ENCODE measurements at places on chromosomes 2 and 18. TPM values are rescaled to one million over a fixed set of nuclear protein-coding genes. Genes with fewer than 3 reads are reported as not detected.

HADHA gene
- 97.4 TPM for total RNA-seq

SH3RF3 gene
- total RNA-seq = 2.5 TPM

GALNT3 gene
- 8.3 TPM for total RNA-seq

DSG2 gene
- 98.0 TPM for total RNA-seq

G6PC2 gene
- not detected for total RNA-seq

DNA sequence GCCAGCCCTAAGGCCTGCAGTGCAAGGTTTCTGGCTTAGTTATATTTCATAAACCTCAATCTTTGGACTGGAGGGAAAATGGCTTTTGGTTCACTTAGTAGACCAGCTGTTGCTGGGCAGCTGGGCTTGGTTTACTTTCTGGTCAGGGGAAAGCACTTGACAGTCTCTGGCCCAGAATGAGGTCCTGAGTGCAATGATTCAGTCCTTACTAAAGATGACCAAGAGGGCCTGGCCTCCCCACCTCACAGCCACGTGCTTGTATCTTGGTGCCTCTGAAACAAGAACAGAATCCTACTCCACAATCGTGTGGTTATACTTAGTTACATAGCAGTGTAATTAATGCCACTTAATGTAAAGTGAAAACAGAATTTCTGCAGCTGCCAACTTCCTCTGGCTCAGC lies 325.5 kb upstream of the MEIS1 start:
- no peak overlapping the region for H3K27ac ChIP-seq
- no peaks in the 10 kb centered on the region for H3K36me3 ChIP-seq
- H3K4me1 ChIP-seq = peaks cover 46% of the 10 kb centered on the region
- no peak for DNase-seq
- H3K27me3 ChIP-seq = no peaks in the 10 kb centered on the region

GRCh38 chr18:60506190-60506589 lies 133.6 kb upstream of the MC4R start:
- H3K27ac ChIP-seq = no peak overlapping the region
- peaks cover 17% of the 10 kb centered on the region for H3K4me1 ChIP-seq
- no peaks in the 10 kb centered on the region for H3K27me3 ChIP-seq
- H3K36me3 ChIP-seq = no peaks in the 10 kb centered on the region

DNA sequence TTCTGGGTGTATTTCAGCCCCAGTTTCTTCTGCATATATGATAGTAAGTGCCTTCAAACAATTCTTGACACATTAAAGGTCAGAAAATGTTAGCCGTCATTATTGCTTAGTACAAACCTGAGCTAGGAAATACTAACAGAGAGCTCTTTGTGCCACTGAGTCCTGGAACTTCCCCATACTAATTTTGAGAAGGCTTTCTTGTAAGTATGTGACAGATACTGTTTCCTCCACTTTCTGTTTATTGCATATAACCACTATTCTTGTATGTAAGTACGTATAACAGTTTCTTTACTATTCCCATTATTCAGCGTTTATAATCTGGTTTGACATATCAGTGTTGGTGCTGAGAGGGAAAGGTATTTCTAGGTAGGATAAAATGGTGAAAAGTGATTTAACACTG lies 9.8 kb downstream of the PPP1CB start:
- H3K27me3 ChIP-seq = no peaks in the 10 kb centered on the region
- H3K27ac ChIP-seq = no peak overlapping the region
- no peak for DNase-seq
- H3K4me3 ChIP-seq = no peak overlapping the region
- H3K4me1 ChIP-seq = peaks cover 49% of the 10 kb centered on the region
- H3K36me3 ChIP-seq = no peaks in the 10 kb centered on the region

DNA sequence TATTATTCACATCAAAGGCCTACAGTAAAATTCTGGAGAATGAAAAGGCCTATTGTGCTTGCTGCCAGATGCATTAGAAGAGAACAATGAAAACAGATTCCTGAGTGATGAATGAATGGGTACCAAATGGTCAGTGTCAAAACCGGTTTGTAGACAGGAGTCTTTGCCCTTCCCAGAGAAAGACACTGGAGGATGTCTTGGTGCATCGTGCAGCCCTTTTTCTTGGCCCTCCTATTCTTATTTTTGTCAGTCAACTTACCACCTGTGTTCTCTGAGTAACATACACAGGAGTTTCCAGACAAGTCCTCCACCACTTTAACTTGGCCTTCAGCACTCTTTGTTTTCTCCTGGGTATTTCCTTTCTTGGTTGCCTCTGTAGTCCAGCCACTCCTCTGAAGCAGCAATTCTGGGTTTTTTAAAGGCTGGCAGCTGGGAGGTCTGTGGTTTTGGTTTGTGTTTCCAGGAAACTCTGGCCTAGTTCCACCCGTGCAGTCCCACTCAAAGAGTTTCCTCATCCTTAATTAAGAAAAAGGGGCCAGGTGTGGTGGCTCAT lies 29.4 kb downstream of the PSTPIP2 start:
- H3K27ac ChIP-seq = peak overlapping the region; percentile 1
- H3K27me3 ChIP-seq = no peaks in the 10 kb centered on the region
- peaks cover 11% of the 10 kb centered on the region for H3K4me1 ChIP-seq
- H3K36me3 ChIP-seq = peaks cover 8% of the 10 kb centered on the region

DNA sequence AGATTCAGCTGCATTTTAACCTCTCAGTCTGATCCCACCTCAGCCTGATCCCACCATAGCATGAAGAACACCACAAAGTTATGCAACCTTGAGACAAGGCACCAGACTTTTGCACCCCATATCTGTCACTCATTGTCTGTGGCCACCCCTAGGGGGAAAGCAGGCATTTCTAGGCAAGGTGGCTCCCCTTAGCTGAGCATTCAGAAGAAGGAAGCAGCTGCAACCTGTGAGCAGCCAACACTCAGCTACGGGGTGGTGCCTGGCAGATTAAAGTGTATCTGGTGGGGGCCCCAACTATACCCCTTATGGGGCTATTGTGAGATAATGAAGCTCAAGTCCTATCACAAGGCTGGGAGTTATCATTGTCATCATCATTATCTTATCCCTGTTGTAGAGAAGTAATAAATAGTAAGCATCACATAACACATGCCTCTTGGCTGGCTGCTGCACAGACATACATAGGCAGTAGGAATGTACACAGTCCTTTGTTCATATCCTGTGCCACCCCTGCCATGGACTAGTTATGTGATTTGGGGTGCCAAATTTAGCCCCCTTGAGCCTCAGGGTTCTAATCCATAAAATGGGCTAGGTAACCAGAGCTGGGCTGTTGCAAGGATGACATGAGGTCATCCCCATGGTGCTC lies 20.6 kb upstream of the TMEM163 start:
- peaks cover 4% of the 10 kb centered on the region for H3K27me3 ChIP-seq
- H3K4me1 ChIP-seq = no peaks in the 10 kb centered on the region
- no peak overlapping the region for H3K27ac ChIP-seq
- DNase-seq = no peak

GRCh38 chr2:138960191-138960590 lies 180.0 kb upstream of the NXPH2 start:
- H3K4me3 ChIP-seq = no peak overlapping the region
- H3K27me3 ChIP-seq = no peaks in the 10 kb centered on the region
- H3K4me1 ChIP-seq = peaks cover 4% of the 10 kb centered on the region
- no peaks in the 10 kb centered on the region for H3K36me3 ChIP-seq
- DNase-seq = no peak

- no peak overlapping the region for H3K27ac ChIP-seq
- H3K4me1 ChIP-seq = peaks cover 20% of the 10 kb centered on the region
- H3K27me3 ChIP-seq = no peaks in the 10 kb centered on the region
- no peak overlapping the region for H3K4me3 ChIP-seq
- H3K36me3 ChIP-seq = peaks cover 9% of the 10 kb centered on the region
Measured at GRCh38 chr18:75067996-75068645, 140.8 kb downstream of the PTGR3 start.

- H3K27ac ChIP-seq = peak overlapping the region; percentile 70
- peaks cover 51% of the 10 kb centered on the region for H3K4me1 ChIP-seq
- DNase-seq = no peak
- H3K4me3 ChIP-seq = no peak overlapping the region
- no peaks in the 10 kb centered on the region for H3K27me3 ChIP-seq
Measured at GRCh38 chr2:121479882-121480522, 50.7 kb upstream of the RNU4ATAC start.

- H3K27ac ChIP-seq = peak overlapping the region; percentile 88
- H3K36me3 ChIP-seq = peaks cover 25% of the 10 kb centered on the region
- peaks cover 53% of the 10 kb centered on the region for H3K4me1 ChIP-seq
- no peak for DNase-seq
Measured at GRCh38 chr2:48482313-48482712, 47.6 kb upstream of the STON1 start.

- no peak overlapping the region for H3K4me3 ChIP-seq
- no peaks in the 10 kb centered on the region for H3K27me3 ChIP-seq
- no peak overlapping the region for H3K27ac ChIP-seq
- no peak for DNase-seq
Measured at GRCh38 chr2:190158798-190159434, 96.4 kb upstream of the MSTN start.

DNA sequence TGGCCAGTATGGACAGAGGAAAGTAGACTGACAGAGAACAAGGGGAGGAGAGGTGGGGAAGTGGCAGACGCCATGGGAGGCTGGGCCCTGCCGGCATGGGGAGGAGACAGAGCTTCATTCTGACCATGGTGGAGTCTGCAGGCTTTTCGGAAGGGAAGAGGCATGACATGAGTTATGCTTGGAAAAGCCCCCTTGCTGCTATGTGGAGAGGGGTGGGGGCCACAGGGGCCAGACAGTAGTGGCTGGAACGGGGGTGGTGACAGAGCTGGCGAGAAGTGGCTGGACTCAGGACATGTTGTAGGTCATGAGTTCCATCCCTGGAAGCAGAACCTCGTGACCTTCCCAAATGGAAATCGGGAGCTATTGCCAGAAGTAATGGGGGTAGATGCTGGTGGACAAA lies 66.7 kb upstream of the DAPL1 start:
- peaks cover 8% of the 10 kb centered on the region for H3K27me3 ChIP-seq
- DNase-seq = no peak
- H3K4me1 ChIP-seq = peaks cover 23% of the 10 kb centered on the region
- no peak overlapping the region for H3K4me3 ChIP-seq
- no peak overlapping the region for H3K27ac ChIP-seq

- no peak for DNase-seq
- no peaks in the 10 kb centered on the region for H3K4me1 ChIP-seq
- no peak overlapping the region for H3K27ac ChIP-seq
- no peaks in the 10 kb centered on the region for H3K27me3 ChIP-seq
Measured at GRCh38 chr2:62800618-62801017, 95.1 kb downstream of the EHBP1 start.

DNA sequence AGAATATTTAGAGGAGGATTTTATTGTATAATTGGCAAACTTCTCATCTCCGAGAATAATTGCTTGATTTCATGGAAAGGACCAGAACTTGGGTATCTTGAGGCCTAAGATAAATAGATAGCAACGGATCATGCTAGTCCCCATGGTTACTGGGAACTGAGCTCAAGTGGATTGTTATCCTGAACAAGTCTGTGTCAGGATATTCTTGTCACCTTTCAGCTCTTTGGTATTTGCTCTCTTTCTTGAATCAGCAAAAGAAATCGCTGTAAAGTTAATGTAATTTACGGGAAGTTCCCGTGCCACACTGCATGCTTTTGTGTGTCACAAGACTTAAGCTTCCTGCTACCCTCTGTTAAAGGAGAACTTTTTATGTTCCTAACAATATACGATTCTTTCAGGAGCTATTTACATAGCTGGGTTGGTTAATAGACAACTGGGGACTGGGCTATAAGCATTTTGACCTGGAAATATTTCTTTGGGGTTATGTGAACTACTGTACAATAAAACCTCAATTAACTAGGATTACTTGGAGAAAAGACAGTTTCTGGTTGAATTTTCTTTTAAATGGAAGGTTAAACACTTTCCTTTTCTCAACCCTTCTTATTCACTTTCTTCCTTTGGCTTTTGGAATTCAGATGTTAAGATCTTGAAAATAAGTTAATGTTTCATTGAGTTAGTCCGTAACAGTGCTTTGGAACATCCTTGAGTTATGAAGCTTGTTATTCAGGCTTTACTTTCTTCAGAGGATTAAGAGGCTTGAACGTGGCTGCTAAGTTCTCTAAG lies 151.2 kb downstream of the FMNL2 start:
- H3K4me3 ChIP-seq = no peak overlapping the region
- DNase-seq = no peak
- no peaks in the 10 kb centered on the region for H3K36me3 ChIP-seq
- H3K27ac ChIP-seq = peak overlapping the region; percentile 67

- H3K27me3 ChIP-seq = no peaks in the 10 kb centered on the region
- no peak overlapping the region for H3K4me3 ChIP-seq
- no peaks in the 10 kb centered on the region for H3K36me3 ChIP-seq
Measured at GRCh38 chr2:64474121-64474571, 20.2 kb downstream of the LGALSL start.

DNA sequence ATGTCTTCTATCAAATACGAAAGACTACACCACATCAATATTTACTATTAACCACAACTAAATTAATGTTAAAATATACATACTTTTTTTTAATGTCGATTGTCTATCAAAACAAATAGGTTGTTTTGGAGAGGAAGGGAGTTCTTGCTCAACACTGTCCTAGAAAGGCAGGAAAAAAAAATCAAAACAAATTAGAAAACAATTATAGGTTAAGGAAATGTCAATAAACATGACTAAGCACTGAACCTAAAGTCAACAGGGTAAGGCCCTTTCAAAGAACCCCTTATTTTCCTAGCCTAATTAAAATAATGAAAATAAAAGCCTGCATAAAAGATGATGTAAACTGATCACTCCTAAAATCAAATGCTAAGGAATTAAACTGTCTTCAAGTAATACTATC lies 2.8 kb downstream of the CEP76 start:
- H3K27ac ChIP-seq = no peak overlapping the region
- H3K36me3 ChIP-seq = peaks cover 10% of the 10 kb centered on the region
- no peaks in the 10 kb centered on the region for H3K27me3 ChIP-seq
- H3K4me1 ChIP-seq = peaks cover 28% of the 10 kb centered on the region
- DNase-seq = no peak
- no peak overlapping the region for H3K4me3 ChIP-seq

DNA sequence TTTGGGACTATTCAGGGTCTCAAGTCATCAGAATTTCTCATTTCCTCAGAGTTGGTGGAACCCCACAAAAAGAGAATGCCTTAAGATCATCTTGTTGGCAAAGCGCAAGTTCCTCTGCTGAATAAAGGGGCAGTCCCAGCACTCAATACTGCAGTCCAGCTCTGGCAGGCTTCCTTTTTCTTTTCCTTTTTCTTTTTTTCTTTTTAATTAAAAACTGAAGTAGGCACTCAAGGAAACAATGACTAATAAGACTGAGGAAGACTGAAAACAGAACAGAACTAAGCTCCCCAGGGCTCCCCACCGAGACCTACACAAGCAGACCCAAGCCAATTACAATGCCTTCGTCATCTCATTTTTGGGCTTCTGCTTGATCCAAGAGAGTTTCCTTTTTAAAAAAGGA lies 82.0 kb downstream of the STK39 start:
- no peak for DNase-seq
- peaks cover 21% of the 10 kb centered on the region for H3K36me3 ChIP-seq
- H3K27ac ChIP-seq = no peak overlapping the region
- H3K4me1 ChIP-seq = no peaks in the 10 kb centered on the region
- H3K27me3 ChIP-seq = no peaks in the 10 kb centered on the region
- H3K4me3 ChIP-seq = no peak overlapping the region

DNA sequence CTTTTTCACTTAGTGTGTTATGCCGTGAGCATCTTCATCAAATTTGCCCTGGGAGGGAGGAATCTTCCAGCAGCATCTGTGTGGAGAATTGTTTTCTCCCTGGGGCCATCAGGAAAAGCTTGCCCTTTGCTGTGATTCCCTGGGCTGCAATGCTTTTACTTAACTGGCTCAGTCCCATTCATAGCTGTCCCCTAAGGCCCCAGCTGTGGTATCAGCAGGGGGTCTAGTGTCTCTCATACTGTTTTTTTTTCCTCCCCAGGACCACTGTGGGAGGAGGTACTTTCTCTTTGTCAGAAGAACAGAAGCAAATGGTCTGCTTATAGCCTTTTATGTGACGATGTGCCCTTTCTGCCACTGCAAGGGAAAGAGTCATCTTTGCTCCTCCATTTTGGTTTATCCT lies 176.8 kb upstream of the CELF4 start:
- no peak overlapping the region for H3K4me3 ChIP-seq
- no peaks in the 10 kb centered on the region for H3K36me3 ChIP-seq
- no peak for DNase-seq
- H3K27me3 ChIP-seq = peaks cover 6% of the 10 kb centered on the region
- no peak overlapping the region for H3K27ac ChIP-seq
- no peaks in the 10 kb centered on the region for H3K4me1 ChIP-seq
